DMS153 (cell line): ENCODE measurements at places on chromosomes 3 and 15.

GRCh38 chr3:127145266-127145665, 47.7 kb upstream of the PRR23E start:
- DNase-seq = no peak

DNA sequence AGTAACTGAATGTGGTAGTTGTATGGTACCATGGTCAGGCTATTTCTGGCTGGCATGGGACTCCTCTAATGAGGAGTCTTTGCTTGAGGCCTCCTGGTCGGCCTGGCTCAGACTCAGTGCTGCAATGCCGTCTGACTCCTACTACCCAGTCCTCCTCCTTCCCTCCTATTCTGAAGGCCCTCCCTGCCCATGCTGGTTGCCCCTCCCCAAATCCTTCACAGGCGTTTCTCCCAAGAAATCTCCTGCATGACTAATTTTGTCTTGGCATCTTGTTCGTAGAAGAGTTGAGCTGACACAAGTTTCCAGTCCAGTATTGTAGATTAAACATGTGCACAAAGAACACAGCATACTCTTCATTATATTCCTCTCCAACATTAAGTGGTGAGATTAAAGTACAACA, 115.5 kb downstream of the NFKBIZ start:
- no peak for DNase-seq

GRCh38 chr3:114775395-114775794, 371.7 kb downstream of the ZBTB20 start:
- no peak for DNase-seq

- DNase-seq = no peak
Measured at GRCh38 chr15:29140475-29141307, 128.9 kb downstream of the NSMCE3 start.

DNA sequence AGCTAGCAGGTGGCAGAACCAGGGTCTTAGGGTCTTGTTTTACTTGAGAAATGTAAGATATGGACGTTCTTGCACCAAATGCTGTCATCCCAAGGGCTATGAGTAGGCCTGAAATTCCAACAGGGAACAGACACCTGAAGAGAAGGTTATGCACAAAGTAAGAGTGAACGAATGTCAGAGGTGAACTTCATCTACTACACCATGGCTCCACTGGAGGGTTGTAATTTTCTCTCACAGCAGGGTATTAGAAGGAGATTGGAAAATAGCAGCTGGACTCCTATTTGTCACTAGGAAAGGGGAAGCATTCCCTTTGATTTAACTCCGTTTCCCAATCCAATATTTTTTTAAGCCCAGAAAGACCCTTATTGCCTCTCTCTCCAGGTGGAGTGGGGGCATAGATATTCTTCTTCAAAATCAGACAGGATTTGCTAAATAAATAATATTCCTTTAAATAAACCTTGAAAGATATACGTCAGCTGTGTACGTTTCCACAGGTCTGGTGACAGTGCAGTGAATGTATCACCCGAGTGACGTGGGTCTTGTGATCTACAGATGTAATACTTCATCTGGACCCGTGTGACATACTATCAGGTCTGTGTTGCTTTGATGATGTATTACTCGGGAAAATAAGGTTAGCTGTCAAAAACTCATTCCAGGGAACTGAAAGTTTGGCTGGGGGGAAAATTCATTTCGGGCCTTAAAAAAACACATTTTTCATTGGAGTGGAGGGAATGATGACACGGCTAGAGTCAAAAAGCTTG, 302.6 kb downstream of the CHL1 start:
- DNase-seq = no peak

DNA sequence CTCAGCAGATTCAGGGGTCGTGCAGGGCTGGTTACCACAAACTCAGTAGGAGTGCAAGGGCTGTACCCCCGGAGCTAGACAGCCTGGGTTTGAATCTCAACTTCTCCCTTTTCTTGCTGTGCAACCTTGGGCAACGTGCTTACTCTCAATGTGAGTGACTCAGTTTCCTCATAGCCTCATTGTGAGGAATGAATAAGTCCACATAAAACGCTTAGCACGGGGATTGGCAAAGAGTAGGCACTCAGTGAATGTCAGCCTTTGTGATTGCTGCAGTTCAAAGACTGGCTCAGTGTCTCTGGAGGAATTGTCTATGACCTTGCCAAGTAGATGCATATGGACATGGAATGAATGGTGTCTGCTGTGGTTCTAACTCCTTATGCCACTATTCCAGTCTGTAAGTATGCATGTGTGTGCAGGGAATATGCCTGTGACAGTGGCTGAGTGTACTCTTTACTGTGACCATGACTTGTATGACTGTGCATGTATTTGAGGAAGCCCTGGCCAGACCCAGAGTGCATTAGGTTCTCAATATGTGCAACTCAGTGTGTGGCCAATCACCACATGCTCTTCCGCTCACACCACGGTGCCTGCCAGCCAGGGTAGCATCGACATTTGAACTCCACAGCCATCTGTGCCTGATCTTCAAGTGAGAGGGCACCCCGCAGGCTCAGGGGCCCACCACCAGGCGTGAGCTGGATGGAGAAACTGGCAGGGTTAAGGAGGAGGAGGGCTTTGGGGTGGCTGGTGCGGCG, 900 bp upstream of the HYAL3 start:
- DNase-seq = no peak

DNA sequence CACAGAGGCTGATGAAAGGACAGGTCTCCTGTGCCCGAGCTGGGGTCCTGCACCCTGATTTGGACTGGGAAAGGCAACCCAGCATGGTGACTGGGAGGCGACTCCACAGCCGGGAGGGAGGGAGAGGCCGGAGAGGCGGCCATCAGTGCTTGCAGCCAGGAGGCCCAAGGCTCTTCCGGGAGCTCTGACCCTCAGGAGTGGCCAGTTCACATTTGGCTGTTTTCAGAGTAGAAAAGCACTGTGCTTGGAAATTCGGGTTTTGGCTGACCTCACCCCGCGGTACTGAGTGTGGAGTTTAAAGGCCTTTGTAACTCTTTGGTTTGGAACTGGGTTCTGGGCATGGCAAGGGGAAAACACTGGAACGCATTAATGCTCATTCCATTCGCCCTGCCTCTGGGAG, 31.9 kb downstream of the SMAD6 start:
- no peak for DNase-seq

DNA sequence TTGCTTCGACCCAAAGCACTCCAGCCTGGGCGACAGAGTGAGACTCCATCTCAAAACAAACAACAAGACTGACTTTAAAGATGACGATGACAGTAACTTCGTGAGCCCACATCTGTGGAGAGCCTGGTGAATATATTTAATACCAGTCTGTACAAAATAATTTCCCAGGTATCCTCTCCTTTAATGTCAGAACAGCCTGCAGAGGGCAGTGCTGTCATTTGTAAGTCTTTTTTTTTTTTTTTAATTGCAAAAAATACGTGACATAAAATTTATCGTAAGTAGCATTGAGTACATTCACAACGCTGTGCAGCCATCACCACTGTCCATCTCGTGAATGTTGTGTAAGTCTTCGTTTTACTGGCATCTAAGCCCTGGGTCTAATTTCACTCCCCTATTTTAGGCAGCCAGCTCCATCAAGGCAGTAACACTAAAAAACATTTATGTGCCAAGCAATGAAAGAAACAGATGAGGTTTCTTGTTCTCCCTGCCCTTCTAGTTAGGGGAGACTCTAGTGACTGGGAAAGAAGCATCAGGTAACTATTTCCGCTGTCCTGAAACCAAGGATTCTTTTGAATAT, 1.4 kb downstream of the HTD2 start:
- no peak for DNase-seq

- DNase-seq = no peak
Measured at GRCh38 chr3:130828948-130829947, 64.6 kb upstream of the ATP2C1 start.

DNA sequence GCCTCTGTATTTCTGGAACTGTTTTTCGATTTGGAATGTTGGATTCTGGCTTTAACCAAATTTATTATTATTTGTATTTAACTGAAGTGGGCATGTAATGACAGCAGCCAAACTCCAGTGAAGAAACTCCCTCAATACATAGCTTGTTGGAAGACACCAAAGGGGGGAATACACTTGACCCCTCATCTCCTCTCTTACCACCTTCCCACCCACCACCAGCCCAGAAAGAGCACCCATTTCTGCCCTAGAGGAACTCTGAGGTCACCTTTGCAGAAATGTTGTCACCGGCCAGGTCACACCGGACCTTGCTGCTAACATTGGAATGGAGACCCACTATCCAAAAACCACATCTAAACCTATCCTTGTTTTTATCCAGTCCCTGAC, 58.6 kb upstream of the CA12 start:
- DNase-seq = no peak

GRCh38 chr3:104873331-104873730, 493.4 kb upstream of the ALCAM start:
- no peak for DNase-seq

DNA sequence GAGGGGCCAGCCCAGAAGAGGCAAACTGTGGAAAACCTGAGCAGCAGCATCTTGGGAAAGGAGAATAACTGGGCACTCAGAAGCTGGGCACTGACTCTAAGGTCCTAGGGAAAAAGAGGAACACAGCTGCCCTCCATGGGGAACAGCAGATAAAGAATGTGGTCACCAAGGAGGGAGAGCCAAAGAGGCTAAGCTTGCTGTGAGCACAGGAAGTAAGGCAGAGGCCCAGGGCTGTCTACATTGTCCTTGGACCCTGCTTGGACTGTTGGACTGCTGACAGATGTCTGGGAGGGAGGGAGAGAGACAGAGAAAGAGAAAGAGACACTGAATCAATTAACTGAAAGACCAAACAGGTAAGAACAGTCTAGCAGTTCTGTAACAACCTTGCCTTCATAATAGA, 4.5 kb upstream of the MNS1 start:
- DNase-seq = no peak

- DNase-seq = no peak
Measured at GRCh38 chr15:70559265-70560239, 203.8 kb downstream of the UACA start.

DNA sequence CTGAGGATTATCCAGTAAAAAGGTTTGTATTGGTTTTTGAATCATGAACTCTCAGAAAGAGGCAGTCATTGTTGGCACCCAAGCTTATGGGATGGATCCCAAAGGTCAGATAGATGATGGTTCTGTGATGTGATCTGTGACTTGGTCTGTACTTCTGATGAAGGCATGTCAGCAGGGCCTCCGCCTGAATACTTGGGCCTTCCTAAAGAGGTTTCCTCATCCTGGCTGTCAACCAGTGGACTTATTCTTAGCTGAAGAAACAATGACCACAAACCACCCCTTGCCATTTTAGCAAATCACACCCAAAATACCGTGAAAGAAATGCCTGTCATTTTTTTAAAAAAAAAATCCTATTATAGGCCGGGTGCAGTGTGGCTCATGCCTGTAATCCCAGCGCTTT, 48.2 kb upstream of the SLC9A9 start:
- DNase-seq = no peak

GRCh38 chr3:127812151-127812550, 10.2 kb downstream of the MGLL start:
- no peak for DNase-seq

GRCh38 chr3:13348661-13349396, 71.3 kb downstream of the NUP210 start:
- no peak for DNase-seq

DNA sequence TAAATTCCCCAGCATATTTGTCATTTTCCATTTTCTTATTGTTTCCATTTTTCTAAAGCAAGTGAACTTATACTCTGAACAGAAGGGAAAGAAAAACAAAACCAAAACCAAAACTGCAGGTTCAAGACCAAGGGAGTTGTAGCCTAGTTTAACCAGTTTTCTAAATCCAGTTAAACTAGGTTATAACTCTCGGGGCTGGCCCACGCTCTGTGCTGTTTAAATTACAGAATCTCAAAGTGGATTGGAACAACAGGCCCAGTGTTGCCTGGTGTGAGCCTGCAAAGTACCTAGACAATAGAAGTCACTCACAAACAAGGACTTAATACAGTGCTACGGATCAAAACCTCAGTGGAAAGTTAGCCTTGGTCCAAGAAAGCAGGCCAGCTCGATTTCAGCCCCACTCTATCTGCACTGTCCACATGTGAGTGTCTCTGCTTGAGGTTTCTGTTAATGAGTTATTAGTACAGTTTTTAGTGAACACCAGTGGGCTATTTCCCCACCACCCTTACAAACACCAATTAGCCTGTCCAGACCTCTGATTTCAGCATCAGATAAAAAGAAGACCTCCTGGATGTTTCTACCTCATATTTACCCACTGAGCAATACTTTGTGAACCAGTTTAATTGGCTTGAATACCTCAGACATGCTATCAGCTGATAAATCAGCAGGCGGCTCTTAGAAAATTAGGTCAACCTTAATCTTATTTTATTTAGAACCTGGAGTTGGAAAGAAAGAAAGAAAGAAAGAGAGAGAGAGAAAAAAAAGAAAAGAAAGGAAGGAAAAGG, 93.8 kb upstream of the PDZRN3 start:
- DNase-seq = no peak

GRCh38 chr3:131174752-131175151, 148.1 kb downstream of the NEK11 start:
- DNase-seq = peak; percentile 60

GRCh38 chr3:141942006-141942405, 65.6 kb downstream of the ATP1B3 start:
- no peak for DNase-seq

DNA sequence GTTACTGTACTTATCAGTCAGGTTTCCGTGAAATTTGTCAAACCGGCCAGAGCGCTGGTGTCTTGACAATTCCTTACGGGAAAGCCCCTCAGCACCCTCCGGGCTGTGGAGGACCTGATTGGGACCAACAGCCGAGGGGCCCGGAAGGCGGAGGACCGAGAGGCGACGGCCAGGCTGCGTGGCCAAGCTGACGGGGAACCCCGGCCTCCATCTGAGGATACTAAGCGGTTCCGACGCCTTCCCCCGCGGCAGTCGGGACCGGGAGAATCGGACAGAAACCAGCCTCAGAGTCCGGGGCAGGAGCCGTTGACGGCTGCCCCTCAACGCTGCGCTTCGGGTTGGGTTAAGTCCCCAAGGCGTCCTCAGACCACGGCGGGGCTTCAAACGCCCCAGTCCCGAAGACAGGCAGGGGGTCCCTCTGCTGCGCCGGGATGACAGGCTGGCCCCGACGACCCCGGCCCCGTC, 499 bp downstream of the ALDH1A2 start:
- no peak for DNase-seq

- DNase-seq = no peak
Measured at GRCh38 chr3:186826410-186826975, 16.0 kb upstream of the ADIPOQ start.

GRCh38 chr15:75030023-75030413, 6.6 kb downstream of the PPCDC start:
- no peak for DNase-seq

DNA sequence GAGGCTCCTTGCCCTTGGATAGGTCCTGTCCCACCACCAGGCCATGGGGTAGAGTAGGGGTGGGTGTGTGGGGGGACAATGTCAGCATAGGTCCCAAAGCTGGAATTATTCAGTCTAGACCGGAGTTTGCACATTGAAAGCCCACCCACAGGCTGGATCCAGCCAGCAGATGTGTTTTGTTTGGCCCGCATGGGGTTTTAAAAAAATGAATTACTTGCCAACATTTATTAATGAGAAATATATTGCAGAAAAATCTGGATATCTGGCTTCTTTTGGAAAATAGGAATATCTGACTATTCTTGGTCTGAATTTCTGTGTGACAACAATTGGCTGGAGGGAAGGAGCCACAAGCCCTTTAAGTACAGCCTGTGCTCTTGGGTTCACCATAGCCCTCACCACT, 17.3 kb upstream of the LRIG1 start:
- no peak for DNase-seq

GRCh38 chr3:173745952-173746682, 348.6 kb downstream of the NLGN1 start:
- no peak for DNase-seq
